NCI-H1694 (cell line): ENCODE measurements at places on chromosomes 11 and 22.

- DNase-seq: no peak
Observed at GRCh38 chr11:6497069-6497839, at the start of gene DNHD1. Gene DNHD1, plus strand, starts transcription at chr11:6497280. Its CDS starts 936 bp downstream, at chr11:6498216.

- DNase-seq: no peak
Observed at GRCh38 chr22:20106205-20106848, 9.6 kb upstream of the RANBP1 start.

GRCh38 chr11:129427816-129428406, 52.3 kb downstream of the BARX2 start:
- no peak for DNase-seq

GRCh38 chr11:45677770-45678512, 12.5 kb upstream of the CHST1 start:
- DNase-seq: no peak

GRCh38 chr11:19208181-19208580, 6.4 kb upstream of the CSRP3 start:
- DNase-seq: no peak

GRCh38 chr11:86440305-86440716, 65.6 kb downstream of the CCDC81 start:
- no peak for DNase-seq

- DNase-seq: no peak
Observed at GRCh38 chr11:788009-788640, 1.8 kb downstream of the CEND1 start.

DNA sequence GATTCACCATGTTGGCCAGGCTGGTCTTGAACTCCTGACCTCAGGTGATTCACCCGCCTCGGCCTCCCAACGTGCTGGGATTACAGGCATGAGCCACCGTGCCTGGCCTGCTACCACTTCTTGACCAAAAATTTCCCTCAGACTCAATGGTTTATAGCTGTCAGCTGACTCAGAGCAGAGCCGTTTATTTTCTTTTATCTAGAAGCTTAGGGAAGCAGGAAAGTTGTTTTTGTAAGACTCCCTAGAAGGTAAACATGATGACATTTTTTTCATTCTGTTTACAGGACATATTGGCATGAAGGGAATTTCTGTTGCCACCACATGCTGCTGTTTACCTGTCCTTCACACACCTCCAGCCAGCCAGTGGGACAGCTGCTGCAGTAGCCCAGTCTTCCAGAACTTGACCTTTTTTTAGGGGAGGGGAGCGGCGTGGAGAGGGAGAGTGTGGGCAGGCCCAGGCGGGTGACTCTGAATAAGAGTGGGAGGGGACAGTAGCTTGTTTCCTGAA, 56.1 kb upstream of the PTPRJ start:
- DNase-seq: no peak
